K562 (cell line): ENCODE measurements at places on chromosomes 6 and 20. TPM values are rescaled to one million over a fixed set of nuclear protein-coding genes. Genes with fewer than 3 reads are reported as not detected.

SASH1 gene
- total RNA-seq = 3.2 and 3.5 TPM in 2 replicates

PRL gene
- total RNA-seq = not detected in 2 replicates

BMP7 gene
- total RNA-seq = 0.13 and 0.18 TPM in 2 replicates

- DNase-seq = no peak
Measured at GRCh38 chr6:150751296-150751695, 114.2 kb upstream of the MTHFD1L start.

DNA sequence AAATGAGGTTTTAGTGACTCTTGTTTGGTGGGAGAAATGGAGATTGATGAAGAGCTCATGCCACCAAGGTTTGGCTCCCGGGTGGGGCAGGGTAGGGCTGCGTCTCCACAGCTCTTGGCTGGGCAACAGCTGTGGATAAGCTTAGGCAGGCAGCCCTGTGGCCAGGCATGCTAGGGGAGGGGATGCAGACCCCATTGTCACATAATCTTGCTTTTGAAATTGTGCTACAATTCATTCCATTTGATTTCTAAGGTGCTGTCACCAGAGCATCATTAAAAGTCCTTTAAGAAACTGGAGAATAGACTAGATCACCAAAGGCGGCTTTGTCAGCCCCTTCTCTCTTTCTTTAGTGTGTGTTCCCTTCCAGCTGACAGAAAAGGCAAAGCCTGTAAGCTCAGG lies 574.2 kb upstream of the JAG1 start:
- DNase-seq = no peak

- no peak for DNase-seq
Measured at GRCh38 chr6:107991061-107991460, 33.1 kb upstream of the SEC63 start.

GRCh38 chr6:52286798-52287432 lies 2.4 kb upstream of the MCM3 start:
- peak; percentile 72 for DNase-seq

- no peak for DNase-seq
Measured at GRCh38 chr20:17612287-17612991, 42.6 kb downstream of the DSTN start.

- no peak for DNase-seq
Measured at GRCh38 chr6:1426416-1426815, 37.0 kb downstream of the FOXF2 start.

DNA sequence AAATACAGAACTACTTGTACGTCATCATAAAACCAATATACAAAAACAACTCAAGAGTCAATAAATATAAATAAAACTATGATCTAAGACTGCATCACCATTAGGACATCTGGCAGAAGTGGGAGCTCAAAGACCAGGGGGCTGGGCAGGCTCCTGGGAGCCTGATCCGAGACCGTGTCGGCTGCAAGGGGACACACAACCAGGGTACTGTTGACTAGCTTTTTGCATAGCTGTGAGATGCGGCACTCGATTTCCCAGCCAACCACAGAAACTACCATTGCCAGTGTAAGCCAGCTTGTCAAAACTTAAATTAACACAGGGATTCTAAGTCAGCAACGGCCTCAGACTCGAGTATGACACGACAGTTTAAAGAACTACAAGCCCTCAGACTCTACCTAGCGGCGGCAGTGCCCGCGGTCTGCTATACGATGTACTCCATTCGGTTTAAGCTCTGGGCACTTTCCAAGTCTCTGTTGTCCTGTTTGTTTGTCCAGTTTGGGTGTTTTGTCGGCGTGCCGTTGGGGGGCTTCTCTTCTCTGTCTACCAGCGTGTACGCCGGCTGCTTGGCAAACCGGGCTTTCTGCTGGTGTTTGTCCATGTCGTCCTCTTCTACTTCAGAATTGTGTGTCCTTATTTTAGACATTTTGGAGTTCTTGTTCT lies 34.6 kb downstream of the JAG1 start:
- no peak for DNase-seq
